ENCODE measurements at places on chromosomes 6 and 20. TPM values are rescaled to one million over a fixed set of nuclear protein-coding genes. Genes with fewer than 3 reads are reported as not detected.

DNA sequence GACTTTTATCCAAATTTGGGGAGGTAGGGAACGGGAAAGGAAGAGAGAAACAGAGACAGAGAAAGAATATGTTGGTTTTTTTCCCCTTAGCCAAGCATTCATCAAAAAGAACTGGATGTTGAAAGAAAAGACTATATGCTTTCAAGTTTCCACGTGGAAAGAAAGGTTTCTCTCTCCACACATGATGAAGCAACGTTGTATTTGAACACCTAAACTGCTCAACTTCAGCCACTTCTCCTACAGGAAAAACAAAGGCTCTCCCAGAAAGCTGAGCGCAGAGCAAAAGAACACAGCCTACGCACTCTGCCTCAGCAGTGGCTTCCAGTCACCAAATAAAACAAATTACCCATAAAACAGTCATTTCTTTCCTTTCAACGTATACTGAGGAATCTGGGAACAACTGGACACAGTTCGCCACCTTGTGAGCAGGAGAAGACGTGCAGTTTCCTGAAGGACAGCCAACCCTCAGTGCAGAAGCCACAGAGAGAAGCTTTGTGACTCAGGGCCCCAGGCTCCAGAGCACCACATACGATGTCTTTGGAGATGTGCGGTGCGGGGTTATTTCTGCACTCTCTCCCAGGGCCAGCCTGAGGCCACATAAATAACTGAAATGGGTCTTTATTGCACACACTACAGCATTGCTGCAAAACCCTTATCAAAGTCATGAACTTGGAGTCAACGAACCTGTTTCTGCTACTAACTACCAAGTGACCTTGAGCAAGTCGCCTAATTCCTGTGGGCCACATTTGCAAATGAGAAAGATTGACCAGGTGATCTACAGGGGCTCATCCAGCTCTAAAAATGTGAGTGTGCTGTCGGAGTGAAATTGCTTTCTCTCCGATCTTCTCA lies 10.1 kb downstream of the IL17F start:
- no peaks in the 10 kb centered on the region for H3K27me3 ChIP-seq
- DNase-seq: peak; percentile 60
- no peaks in the 10 kb centered on the region for H3K36me3 ChIP-seq
- no peak overlapping the region for H3K27ac ChIP-seq
- no peak overlapping the region for H3K4me3 ChIP-seq

GRCh38 chr20:57417830-57418780 lies 26.9 kb downstream of the RBM38 start:
- no peaks in the 10 kb centered on the region for H3K27me3 ChIP-seq
- DNase-seq: peak; percentile 77
- H3K27ac ChIP-seq: peak overlapping the region; percentile 43
- no peak overlapping the region for H3K4me3 ChIP-seq
- H3K4me1 ChIP-seq: peaks cover 10% of the 10 kb centered on the region
- H3K36me3 ChIP-seq: no peaks in the 10 kb centered on the region

DNA sequence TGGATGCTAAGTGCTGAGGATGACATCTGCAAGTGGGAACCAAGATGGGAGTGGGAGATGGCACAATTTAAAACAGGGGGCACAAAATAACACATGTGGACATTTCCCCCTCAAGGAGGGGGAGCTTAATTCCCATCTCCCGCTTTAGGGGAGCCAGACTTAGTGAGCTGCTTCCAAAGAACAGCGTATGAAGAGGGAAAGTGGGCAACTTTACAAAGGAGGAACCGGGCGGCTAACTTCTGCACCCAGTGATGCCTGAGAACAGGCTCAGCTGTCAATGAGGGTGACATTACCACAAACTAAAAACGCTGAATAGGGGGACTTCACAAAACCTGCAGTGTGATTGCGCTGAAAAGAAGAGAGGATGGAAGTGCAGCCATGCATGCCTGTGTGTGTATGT lies 95.5 kb upstream of the NXT1 start:
- no peak for DNase-seq
- no peaks in the 10 kb centered on the region for H3K4me1 ChIP-seq

DNA sequence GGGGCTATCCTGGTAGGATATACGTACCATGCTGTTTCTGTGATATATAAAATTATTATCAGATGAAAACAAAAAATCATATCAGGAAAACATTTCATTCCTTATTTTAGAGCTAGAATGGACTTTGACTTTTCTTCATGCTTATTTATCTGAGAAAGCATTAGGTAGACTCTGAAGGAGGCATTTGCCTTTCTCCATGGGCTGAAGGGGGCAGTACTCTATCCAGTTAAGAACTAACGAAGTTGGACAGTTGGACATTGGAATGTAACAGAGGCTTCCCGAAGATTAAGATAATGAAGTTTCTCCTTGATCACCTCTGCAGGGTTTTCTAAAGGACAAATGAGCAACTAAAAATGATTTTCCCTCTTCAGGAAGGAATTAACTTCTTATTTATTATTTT lies 233.9 kb downstream of the SAMD5 start:
- H3K36me3 ChIP-seq: no peaks in the 10 kb centered on the region
- H3K27ac ChIP-seq: no peak overlapping the region
- no peaks in the 10 kb centered on the region for H3K4me1 ChIP-seq
- no peak overlapping the region for H3K4me3 ChIP-seq

Gene SLC25A27
- 81.8 TPM for total RNA-seq

Gene COL20A1
- 17.1 TPM for total RNA-seq
